ENCODE measurements at places on chromosomes 16 and 17.

DNA sequence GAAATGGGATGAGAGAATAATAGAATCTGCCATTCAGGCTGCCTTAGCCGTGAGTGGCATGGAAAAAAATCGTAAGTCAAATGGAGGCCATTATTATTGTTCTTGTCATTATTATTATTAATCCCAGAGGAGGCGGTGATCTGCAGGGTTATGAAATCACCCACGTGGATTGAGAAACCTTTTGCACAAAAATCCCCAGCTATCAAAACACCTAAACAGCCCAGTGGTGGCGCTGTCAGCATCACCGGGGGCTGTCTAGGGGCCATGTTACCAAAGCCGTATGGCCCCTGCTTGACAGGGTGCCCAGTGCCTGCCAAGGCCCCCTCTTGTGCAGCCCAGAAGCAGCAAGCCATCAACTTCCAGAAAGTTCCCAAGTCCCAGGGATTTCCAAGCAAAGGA is 25.2 kb downstream of the CNGB1 start:
- no peak for DNase-seq

- no peak for DNase-seq
These were observed 39.2 kb downstream of the GNA13 start for GRCh38 chr17:65017207-65017774.

DNA sequence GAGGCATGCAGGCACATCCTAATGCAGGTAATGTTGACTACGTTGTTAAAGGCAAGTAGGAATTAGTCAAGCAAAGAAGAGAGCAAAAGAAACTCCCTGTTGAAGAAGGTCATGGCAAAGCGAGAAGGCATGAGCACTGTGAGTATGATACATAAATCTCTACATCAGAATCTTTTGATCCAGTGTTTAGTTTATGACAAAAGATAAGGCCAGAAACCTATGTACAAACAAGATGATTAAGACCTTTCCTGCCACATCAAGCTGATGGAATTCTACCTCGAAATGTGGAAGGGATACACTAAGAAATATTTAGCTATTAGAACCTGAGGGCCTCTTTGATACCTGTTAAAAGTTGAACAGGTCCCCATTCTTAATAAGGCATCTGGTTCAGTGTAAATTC is 20.2 kb downstream of the SYCE1L start:
- DNase-seq = no peak

- DNase-seq = no peak
These were observed 11.5 kb downstream of the ZNF597 start for GRCh38 chr16:3431779-3432219.

DNA sequence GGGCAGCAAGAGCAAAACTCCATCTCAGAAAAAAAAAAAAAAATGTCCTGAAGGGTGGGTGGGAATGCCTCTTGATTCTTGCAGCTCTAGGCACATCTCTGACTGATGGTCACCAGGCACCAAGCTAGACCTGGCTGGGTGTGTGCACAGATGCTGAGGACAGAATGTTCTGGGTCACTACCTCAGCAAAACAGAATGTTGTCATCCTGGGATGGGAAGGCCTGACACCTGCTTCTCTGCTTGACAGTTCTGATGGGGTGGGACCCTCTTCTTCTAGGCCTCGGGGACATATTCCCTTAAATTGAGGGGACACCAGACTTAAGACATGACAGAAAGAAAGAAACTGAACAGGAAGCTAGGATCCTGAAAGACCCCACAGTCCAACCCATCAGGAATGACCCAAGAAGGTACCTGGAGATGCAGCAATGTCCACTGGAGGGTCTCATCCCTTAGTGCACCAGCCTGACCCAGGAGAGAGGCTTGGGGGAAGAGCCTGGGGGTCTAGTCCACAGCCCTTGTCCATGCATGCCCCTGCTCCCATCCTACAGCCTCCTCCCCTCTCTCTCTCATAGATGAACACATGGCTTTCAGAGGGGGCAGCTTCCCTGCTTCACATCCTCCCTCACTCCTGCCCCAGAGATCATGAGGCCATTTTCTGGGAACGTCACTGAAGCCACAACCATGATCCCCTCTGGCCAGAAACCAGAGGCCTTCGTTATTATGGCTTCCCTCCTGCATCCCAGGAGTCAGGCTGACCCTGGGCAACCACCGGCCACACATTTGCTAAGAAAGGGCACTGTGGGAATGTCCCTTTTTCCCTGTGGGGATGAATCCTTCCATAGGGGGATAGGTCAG is 3.8 kb upstream of the STAT5B start:
- DNase-seq = no peak

DNA sequence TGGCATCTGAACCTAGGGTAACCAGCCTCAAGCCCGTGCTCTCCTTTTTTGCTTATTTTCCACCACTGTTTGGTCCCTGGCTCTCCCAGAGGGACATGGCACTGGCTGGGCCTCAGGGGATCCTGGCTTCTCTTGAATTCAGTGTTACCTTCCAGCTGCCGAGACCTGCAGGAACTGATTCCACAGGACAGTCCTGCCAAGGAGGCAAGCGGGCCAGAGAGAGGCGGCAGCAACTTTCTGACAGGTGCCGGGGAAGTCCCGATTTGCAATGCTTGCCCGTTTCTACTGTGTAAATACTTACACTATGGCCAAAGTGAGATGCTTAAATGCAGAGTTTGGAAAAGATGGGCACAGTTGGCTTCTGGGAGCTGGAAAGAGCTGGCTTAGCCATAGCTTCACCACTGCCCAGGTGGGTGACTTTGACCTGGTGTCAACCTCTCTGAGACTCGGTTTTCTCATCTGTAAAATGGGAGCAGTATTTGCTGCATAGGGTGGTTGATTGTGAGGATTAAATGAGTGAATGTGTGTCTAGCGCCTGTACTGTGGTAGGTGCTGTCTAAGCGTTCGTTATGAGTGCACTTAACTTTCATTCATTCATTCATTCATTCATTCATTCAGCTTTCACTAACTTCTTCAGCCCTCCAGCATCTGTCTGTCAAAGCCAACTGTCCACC is 124.9 kb downstream of the CMIP start:
- no peak for DNase-seq

GRCh38 chr17:80852476-80853015 is 139.1 kb upstream of the CHMP6 start:
- no peak for DNase-seq

Data from kidney glomerular epithelial cell (primary cell).